ENCODE measurements at places on chromosomes 12 and 14.
A peak's percentile ranks its signal among the peaks of the same experiment; 100 is the strongest.

DNA sequence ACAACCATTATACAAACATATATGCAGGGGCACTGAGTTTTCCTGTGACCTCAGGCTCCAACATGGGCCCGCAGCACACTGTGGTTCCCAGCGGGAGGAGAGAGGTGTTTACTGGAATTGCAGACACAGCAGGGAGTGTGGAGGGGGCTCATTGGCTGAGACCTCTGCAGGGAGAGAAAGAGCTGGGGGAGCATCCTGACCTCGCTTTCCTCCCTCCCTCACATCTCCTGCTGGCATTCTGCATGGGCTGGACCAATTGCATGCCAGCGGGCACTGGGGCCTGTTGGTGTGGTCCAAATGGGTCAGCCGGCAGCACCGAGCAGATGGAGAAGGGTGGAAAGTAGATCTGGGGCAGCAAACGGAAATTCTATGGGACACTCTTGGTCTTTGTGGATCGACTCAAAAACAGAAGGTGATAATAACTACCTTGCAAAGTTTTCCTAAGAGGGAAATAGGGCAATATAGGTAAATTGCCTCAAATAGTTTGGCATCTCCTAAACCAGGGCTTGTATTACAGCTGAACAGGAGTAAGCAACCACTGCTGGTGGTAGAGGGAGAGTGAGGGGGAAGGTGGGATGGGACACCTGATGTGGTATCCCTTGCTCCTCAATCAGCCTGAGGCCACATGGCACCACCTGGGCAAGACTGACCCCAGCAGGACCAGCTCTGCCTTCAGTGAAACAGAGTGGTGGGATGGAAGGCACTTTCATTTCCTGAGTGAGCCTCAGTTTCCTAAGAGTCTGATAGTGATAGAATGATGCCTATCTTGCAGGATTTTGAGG, 86.9 kb downstream of the NTF3 start:
- DNase-seq, result no peak

GRCh38 chr12:53785161-53785560, 33.4 kb upstream of the CISTR start:
- DNase-seq, result no peak

DNA sequence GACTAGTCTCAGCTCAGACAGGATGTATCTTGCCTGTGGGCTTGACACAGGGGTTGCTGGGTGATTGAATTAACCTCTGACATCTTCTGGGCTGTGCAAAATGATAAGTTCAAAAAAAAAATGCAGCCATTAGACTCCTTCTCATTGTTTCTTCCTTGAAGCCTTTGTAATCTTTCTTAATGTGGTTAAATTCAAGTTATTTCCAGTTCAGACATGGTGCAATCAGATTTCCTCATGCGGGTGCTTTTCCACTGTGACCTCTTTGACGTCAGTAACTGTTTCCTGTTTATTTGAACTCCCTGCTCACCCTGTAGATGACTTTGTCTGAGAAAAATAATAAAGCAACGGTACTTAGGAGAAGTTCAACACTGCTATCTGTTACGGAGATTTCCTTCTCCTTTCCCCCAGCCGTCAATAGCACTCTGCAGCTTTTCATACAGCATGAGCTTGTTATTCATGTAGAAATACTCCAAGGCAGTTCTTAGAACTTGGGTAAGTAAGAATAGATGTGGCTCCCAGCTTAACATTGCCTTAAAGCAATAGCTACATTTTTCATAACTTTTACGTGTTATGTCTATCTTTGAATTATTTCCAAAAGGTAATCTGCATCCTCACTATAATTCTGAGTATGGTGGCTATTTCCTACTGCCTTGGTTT, 155.5 kb downstream of the PRKCH start:
- DNase-seq, result peak; percentile 41

DNA sequence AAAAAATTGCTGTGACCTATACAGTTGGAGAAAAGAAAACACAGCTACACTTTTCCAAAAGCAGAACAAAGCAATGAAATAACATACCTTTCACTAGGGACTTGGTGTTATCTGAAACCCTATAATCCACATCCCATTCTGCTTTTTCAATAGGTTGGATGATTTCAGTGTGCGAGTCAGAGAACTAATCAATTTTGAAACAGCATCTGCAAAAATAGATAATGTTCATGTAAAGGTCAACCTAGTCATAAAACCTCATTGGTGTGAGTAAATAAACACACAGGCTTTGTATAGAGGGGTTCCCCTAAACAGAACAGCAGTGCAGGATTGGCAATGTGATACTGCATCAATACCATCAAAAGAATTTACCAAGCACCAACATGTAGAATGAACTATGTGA, 173.0 kb upstream of the G2E3 start:
- DNase-seq, result no peak
